Cardiac ventricle fibroblast (primary cell): ENCODE measurements at places on chromosomes 6 and 20. TPM values are rescaled to one million over a fixed set of nuclear protein-coding genes. Genes with fewer than 3 reads are reported as not detected.

Gene FAM217A
- total RNA-seq, result not detected in 2 replicates

Gene KCNK17
- not detected in 2 replicates for total RNA-seq

Gene NRSN1
- total RNA-seq, result not detected in 2 replicates

Gene CST9L
- total RNA-seq, result not detected in 2 replicates

Gene MROH8
- total RNA-seq, result 1.3 and 1.4 TPM in 2 replicates

Gene TUBB2B
- not detected in 2 replicates for total RNA-seq

Gene NT5E
- 37.0 and 40.3 TPM in 2 replicates for total RNA-seq

Gene MAS1
- 0.05 and 0.25 TPM in 2 replicates for total RNA-seq

Gene OR12D3
- not detected in 2 replicates for total RNA-seq

Gene COL9A1
- total RNA-seq, result not detected in 2 replicates

Gene BPIFA1
- total RNA-seq, result not detected in 2 replicates

Gene PDYN
- total RNA-seq, result not detected in 2 replicates

Gene TFAP2D
- not detected in 2 replicates for total RNA-seq

Gene KIF3B
- 15.5 and 18.1 TPM in 2 replicates for total RNA-seq

Gene TBP
- total RNA-seq, result 8.0 and 9.3 TPM in 2 replicates

Gene MYB
- total RNA-seq, result not detected in 2 replicates

Gene TRERF1
- total RNA-seq, result 3.6 and 4.6 TPM in 2 replicates

Gene TSBP1
- not detected in 2 replicates for total RNA-seq

Gene SIRPB1
- 1.5 and 1.7 TPM in 2 replicates for total RNA-seq

Gene GINS1
- 0.88 and 1.2 TPM in 2 replicates for total RNA-seq

Gene SALL4
- total RNA-seq, result 0.44 TPM in 1 of 2 replicates, not detected in the other

Gene FHL5
- total RNA-seq, result 0.06 and 0.20 TPM in 2 replicates

Gene MPIG6B
- 0.06 TPM in 1 of 2 replicates, not detected in the other for total RNA-seq

Gene LTB
- not detected in 2 replicates for total RNA-seq

Gene CDC5L
- 10.7 and 13.5 TPM in 2 replicates for total RNA-seq

Gene SASH1
- 27.6 and 35.2 TPM in 2 replicates for total RNA-seq

Gene HLA-DQA2
- total RNA-seq, result not detected in 2 replicates

Gene C6orf132
- total RNA-seq, result 0.54 and 0.94 TPM in 2 replicates

Gene C6orf163
- 0.44 and 0.68 TPM in 2 replicates for total RNA-seq

Gene SLC17A2
- not detected in 2 replicates for total RNA-seq

Gene CST4
- not detected in 2 replicates for total RNA-seq

Gene ARFGEF3
- total RNA-seq, result 0.05 and 0.06 TPM in 2 replicates

Gene BPIFB1
- 0.50 TPM in 1 of 2 replicates, not detected in the other for total RNA-seq

Gene LINC00237
- not detected in 2 replicates for total RNA-seq

Gene VAPB
- 13.1 and 15.4 TPM in 2 replicates for total RNA-seq

Gene RSPH4A
- not detected in 2 replicates for total RNA-seq

Gene CLDN20
- total RNA-seq, result not detected in 2 replicates

Gene TRIM15
- total RNA-seq, result not detected in 2 replicates

Gene SCRT2
- not detected in 2 replicates for total RNA-seq

Gene RFX6
- not detected in 2 replicates for total RNA-seq

Gene CLVS2
- under 0.01 TPM in 1 of 2 replicates, not detected in the other for total RNA-seq
